Right forelimb (tissue), 1 donor: ENCODE measurements at places on chromosomes 16 and 17.

- no peak for DNase-seq
Observed at GRCh38 chr17:8277317-8277716, 11.2 kb upstream of the RANGRF start.

GRCh38 chr17:75906143-75906884, 1.6 kb upstream of the MRPL38 start:
- DNase-seq, result no peak

GRCh38 chr17:80195141-80195540, 25.0 kb downstream of the SGSH start:
- DNase-seq, result no peak

- no peak for DNase-seq
Observed at GRCh38 chr17:13292291-13292690, 274.5 kb upstream of the ELAC2 start.

GRCh38 chr16:59124056-59124455, 389.9 kb upstream of the GOT2 start:
- DNase-seq, result no peak

- DNase-seq, result no peak
Observed at GRCh38 chr17:32302860-32303649, 37.4 kb downstream of the RHBDL3 start.

DNA sequence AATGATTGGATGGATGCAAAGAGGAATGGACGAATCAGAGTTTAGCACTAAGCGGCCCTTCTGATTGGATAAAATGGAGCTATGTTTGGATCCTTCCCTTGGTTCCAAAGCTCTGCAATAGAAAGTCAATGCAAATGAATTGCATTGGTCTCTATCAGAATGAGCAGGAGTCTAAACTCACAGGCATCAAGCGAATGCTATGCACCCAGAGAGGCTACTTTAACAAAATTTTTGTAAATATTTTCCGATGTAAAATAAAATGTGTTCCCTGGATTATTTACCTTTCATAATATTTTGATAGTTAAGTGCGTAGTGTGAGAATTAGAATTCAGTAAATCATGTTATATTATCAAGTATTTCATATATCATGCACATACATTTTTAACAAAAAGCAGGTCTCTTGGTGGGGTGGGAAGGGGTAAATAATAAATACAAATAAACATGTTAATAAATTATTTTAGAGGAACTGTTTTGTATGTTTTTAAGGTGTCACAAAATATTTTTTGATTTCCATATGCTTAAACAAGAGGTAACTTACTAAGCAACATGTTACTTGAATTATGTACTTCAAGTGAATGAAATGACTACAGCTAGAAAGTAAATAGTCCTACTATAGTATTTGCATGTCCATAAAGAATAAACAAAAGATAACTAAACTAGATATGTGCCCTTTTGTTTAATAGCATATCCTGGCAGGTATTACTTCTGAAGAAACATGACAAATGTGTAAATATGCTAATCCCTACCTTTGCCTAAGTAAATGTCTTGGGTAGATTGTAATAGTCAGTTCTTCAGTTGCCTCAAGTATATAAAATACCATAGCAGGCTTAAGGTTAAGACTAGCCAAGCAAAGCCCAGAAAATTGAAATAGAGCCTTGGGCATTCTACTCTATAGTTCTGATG, 4.4 kb upstream of the UNK start:
- DNase-seq, result no peak

DNA sequence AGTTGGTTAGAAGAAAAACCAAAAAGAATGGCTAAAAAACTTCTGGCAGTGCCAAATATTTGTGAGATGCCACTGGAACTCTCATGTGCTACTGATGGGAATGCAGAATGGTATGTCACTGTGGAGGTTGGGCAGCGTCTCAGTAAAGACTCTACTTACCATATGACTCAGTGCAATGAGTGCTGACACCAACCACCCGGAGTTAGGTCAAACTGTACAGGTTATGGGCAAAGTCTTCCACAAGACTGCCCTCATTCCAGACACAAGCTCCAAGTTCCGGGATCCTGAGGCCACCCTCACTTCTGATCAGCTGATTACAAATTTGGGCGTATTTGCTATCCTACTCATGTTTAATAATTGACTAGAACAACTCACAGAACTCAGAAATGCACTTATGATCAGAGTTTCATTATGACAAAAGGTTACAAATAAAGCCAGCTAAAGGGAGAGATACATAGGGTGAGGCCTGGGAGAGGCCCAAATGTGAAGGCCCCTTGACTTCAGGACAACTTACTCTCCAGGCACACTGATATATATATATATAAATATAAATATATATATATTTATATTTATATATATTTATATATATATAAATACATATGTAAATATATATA, 114.9 kb downstream of the TRIM37 start:
- DNase-seq, result no peak

DNA sequence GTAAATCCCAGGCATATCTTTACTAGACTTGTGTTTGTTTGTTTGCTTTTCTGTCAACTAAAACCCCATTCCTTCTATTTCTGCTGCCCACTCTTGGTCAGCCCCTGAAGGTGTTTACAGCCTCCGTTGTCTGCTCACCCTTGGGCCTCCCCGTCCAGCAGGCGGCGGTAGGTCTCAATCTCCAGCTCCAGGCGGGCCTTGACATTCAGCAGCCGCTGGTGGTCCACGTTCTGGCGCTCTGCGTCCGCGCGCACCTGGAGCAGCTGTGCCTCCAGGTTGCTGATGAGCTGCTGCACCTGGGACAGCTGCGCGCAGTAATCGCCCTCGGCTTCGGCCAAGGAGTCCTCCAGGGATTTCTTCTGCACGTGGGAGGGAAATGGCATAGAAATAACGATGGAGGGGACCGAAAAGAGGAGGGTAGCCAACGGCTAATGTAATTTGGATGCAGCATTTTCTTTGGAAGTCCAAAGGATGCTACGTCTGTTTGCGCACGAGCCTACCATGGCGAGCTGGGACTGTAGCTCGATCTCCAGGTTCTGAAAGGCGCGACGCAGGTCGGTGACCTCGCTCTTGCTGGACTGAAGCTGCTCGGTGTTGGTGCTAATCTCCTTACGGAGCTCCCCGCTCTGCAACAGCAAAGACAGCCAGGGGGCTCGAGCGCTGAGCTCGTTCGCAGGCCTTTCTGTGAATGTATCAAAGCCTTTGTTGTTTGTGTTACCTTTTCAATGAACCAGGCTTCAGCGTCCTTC, 3.9 kb downstream of the KRT12 start:
- no peak for DNase-seq

- no peak for DNase-seq
Observed at GRCh38 chr16:11492808-11493530, 93.8 kb downstream of the LITAF start.

- DNase-seq, result no peak
Observed at GRCh38 chr17:69147460-69147859, 5.8 kb upstream of the ABCA6 start.

DNA sequence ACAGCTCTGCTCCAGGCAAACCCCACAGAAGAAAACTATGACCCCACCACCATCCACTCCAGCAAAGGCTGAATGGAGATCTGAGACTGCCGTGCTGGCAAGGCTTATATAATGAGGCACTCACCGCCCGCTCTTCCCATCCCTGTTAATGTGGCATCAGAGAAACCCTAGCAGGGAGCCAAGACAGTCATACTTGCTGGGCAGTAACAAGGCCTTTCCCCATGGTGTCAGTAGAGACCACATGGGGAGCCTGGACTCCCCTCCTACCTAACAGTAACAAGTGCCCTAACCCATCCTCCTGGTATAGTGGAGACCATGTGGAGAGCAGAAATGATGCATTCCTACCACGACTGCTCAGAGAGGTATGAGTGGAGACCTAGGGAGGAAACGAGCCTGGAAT, 235.2 kb downstream of the C16orf78 start:
- peak; percentile 50 for DNase-seq

DNA sequence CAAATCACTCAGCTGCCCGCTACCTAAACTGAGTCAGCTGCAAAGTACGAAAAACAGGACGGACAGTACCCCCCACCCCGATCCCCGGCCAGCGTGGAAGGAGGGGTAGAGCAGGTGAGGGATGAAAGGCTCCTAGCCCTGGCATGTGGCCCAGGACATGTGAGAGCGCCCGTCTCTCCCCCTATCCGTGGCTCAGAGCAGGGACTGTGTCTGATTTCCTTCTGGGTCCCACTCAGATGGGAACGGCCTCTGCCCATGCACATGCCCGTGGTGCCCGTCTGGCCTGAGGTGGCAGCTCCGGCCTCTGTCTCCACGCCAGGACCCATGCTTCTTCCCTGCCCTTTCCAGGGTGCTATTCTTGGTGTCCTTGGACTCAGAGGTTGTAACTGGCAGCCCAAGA, 30.2 kb upstream of the RASD1 start:
- DNase-seq, result no peak

DNA sequence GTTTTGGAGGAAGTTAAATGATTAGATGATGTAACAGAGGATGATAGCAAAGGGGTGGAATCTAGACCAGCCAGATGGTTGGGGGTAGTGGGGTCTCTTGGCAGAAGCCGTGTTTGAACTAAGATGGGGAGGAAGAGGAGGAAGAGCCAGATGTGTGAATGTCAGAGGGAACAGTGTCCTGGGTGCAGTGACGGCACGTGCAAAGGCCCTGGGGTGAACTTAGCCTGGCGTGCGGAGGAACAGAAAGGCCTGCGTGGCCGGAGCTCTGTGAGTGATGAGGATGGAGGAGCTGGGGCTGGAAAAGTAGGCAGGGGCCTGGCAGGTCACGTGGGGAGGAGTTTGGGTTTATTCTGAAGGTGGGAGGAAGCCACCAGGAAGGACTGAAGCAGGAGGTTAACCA, 26.4 kb upstream of the RMI2 start:
- no peak for DNase-seq

DNA sequence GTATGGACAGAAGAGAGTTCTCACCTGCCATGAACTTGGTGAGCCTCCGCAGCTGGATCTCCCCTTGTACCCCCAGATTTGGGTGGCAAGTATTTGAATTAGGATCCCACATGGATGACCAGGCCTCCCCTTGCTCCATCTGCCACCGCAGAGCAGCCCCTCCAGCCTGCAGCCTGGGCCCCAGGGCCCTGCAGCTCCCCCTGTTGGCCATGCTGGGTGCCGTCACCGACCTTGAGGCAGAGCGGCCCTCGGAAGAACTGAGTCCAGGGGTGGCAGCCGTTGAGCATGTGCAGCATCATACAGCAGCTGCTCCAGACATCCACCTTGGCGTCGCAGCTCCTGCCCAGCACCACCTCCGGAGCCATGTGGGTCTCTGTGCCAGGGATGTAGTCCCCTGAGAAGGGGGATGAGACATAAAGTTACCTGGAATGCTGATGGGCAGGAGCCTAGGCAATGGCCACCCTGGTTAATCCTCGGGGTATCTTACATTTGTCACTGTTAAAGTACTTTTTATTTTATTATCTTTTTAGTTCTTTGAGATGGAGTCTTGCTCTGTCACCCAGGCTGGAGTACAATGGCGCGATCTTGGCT, 9.0 kb upstream of the SPATA32 start:
- DNase-seq, result no peak

DNA sequence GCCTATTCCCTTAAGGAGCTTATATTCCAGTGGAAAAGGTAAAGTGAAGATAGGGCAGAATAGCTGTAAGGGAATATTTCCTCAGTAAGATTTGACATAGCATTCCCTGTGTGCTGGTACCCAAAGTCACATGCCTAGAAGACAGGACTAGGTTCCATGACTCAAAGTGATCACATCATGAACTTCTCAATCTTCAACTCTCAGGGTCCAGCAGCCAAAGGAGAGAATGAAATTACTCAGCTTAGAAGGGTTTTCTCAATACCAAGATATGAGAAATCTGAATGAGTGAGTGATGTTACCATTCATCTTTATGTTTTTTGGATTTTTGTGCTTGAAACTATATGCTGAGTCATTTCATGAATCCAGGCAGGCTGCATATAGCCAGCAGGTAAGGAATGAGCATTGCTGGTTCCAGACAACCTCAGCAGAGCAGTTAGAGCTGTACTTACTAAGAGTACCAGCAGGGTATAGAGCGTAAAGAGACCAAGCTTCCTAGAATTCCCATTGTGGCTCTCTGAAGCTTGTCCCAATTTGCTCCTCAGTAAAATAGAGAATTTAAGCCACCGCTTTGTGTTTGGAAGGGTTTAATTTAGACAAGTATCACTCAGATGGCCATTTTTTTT, 91.1 kb downstream of the ANKFN1 start:
- no peak for DNase-seq

DNA sequence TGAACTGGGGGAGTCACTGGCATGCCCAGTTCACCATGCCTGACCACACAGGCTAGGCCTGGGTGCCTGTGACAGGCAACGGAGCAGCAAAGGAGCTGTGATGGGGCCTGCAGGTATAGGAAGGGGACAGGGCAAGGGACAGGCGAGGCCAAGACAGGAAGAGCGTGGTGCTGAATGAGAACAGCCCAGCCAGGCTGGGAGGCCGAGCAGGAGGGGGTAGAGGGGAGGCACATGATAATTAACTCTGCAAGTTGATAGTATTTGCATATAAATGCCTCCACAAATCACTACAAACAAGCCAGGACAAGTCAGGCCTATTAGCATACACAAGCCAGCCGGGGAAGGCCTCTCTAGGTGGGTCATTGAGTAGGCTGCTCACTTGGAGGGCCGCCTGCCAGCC, 7.8 kb downstream of the ZFHX3 start:
- DNase-seq, result no peak

DNA sequence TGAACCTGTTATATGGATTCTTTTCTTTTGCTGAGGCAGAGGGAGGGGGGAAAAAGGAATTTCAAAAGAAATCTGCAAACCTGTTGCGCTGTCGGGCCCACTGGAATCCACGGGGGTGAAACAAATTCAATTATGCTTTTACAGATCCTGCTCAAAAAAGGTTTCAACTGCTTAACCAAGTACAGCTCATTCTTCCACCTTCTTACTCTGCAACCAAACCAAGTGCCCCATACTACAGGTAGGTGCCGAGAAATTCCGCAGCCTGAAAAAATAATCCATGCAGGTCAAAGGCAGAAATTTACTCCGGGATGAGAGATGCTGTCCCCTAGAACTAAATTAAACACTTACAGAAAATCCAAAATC, 416 bp downstream of the RNF43 start:
- DNase-seq, result no peak

GRCh38 chr17:64130559-64131001, 636 bp upstream of the ERN1 start:
- DNase-seq, result no peak

- DNase-seq, result no peak
Observed at GRCh38 chr16:726438-727290, at the start of the genes CCDC78 and HAGHL. Gene CCDC78 (minus strand): TSS chr16:726443. CDS start chr16:726367, 76 bp downstream. Gene HAGHL (plus strand): TSS chr16:727106. CDS start chr16:727510, 404 bp downstream.

- DNase-seq, result no peak
Observed at GRCh38 chr16:13436641-13437412, 483.1 kb upstream of the ERCC4 start.

- no peak for DNase-seq
Observed at GRCh38 chr17:78790552-78790951, 8.5 kb upstream of the CYTH1 start.

GRCh38 chr16:15542734-15543347, 100.1 kb downstream of the MARF1 start:
- no peak for DNase-seq

GRCh38 chr17:74393346-74393942, 26.1 kb downstream of the GPR142 start:
- DNase-seq, result no peak
